ENCODE measurements at places on chromosomes 11 and 22.

- peak; percentile 43 for DNase-seq
Measured at GRCh38 chr11:130001461-130002351, 929 bp downstream of the PRDM10 start.

GRCh38 chr11:18750944-18751343 lies 25.0 kb upstream of the IGSF22 start:
- no peak for DNase-seq

DNA sequence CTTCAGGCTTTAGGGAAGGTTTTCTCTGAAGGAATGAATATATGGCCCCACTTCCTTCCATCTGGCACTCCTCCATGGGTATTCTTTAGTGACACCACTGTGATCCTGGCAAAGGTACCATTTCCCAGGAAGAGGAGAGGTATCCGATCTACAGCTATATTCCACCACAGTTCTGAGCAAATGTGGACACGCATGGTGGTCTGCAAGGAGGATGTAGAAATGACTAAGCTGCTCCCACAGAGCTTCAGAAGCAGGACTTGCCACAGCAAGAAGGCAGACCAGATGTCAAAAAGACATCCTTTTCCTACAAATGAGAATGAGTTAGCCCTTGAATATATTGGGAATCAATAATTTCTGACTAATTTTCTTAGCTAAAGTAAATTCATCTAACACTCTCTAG lies 45.5 kb downstream of the ARFGAP2 start:
- no peak for DNase-seq

- no peak for DNase-seq
Measured at GRCh38 chr11:46728659-46729040, 9.6 kb downstream of the F2 start.

DNA sequence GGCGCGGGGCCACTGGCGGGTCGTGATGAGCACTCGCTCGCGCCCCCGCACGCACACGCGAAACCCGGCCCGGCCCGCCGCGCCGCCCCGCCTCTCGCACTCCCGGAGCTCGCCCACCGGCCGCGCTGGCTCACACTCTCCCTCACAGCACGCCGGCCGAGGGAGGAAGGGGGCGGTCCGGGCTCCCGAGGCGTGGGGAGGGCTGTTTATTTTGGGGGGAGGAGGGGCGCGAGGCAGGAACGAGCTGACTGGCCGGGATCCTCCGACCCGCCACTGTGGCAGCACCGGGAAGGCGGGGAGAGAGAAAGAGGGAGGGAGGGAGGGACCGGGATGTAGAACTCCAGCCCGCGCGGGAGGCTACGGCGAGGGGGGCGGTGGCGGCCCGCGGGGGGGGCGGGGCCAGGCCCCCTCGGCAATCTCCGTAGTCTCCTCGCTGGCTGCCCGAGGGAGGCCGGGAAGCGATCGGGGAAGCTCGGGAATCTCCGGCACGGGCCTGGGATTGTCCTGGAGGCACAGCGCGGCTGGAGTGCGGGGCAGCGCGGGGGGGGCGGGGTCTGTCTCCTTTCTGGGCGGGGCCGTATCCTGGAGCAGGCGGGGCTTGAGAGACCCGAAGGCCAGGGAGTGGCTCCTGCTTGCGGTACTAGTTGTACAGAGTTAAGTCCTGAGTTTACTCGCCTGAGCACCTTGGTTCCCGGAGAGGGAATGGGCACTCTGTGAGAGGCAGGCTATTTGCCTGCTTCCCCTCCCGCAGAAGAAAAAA lies at the start of gene RBFOX2:
Gene RBFOX2, minus strand, starts transcription at position 179 of the 760 bp plus-strand sequence. CDS start 399 bp downstream, outside the sequence.
- DNase-seq = peak; percentile 50

DNA sequence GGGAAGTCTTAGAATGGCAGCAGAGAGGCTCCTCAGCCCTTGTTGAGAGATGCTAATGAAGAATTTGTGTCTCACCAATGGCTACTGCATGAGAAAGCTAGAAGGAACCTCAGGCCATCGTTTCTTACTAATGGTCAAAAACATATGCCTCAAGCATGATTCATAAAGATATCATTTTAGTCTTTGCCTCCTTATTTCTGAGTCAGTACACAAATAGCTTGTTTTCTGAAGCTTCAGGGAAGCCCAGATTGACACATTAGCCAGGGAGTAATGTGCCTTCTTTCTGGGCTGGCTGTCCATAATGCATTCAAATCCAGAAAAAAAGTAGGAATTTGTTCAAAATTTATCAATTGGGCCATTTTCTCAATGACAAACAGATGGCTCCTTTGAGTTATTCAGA lies 169.4 kb upstream of the ZBED5 start:
- no peak for DNase-seq

- DNase-seq = no peak
Measured at GRCh38 chr11:85517272-85517671, 109.9 kb downstream of the DLG2 start.

DNA sequence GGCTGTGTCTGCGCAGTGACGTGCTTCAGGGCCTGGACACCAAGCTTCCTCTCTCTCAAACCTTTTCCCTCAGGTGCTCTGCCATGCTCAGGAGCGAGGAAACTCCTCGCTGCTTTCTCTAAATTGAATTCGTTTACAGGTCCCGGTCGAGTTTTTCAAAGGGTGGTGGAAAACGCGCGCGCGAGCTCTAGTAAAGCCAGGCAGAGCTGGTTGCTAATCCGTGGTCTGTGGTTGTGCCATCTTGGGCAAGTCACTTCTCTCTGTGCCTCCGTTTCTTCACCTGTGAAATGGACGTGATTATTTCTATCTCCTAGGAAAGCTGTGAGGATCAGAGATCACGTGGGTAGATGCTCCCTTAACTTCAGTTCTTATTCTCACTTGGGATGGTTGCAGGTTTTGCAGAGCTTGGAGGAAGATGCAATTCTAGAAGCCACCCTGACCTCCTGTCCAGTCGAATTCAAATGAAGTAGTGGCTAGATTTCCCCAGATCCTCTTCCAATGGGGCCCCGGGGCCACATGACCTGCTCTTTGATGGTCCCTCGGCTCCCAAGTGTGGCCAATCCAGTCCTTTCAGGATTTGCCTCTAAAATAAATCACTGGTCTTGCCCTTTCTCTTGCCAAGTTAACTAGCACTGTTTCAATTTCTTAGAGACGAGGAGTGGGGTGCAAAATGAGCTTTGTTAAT lies 10.5 kb upstream of the ALX4 start:
- DNase-seq = no peak

GRCh38 chr22:39462443-39463221 lies 5.8 kb downstream of the MGAT3 start:
- no peak for DNase-seq

- DNase-seq = no peak
Measured at GRCh38 chr11:86990515-86990914, 35.3 kb upstream of the FZD4 start.

DNA sequence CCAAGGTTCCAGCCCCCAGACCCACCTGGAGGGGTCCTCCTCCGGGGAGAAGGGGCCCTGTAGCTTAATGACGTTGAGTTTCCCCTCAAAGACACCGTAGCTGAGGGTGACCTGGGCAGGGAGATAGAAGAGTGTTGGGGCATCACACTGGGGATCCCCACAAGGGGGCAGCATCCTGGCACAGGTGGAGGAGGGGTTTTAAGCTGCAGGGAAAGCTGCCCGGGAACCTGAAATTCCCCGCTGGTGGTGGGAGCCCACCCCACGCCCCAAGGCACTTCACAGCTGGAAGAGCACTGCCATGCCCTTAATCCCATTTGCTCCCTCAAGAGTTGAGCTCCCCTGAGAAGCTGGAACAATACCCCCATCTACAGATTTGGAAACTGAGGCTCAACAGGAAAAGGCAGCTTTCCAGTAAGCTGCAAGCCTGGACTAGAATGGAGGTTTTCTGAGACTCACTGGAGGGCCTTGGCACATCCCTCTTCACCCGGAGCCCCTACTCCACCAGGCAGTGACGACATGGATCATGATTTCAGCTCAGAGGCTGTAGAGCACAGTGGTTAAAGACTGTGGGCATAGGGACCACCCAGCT lies 13.7 kb downstream of the MFNG start:
- DNase-seq = peak; percentile 29

- no peak for DNase-seq
Measured at GRCh38 chr11:109486129-109486528, 64.1 kb downstream of the C11orf87 start.

DNA sequence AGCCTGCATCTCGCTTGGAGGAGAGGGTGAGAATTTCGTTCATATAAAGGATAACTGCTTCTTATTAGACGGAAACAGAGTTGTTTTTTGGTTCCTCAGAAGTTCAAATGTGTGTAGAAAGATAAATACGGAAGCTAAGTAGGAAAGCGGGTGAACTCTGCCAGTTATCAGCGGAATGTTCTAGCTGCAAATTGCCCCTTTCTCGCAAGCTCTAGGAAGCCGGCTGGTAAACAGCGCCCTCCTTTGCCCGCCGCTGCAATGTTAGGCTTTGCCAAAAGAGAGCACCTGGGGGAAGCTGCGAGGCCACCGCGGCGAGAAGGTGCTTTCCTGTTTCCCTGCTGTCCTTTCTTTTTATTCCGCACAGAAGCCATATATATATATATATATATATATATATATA lies 67.0 kb downstream of the IGLL5 start:
- peak; percentile 22 for DNase-seq

- DNase-seq = no peak
Measured at GRCh38 chr22:20465759-20466077, 28.1 kb upstream of the SCARF2 start.

GRCh38 chr22:29580200-29580810 lies 608 bp downstream of the NIPSNAP1 start:
- no peak for DNase-seq

- DNase-seq = no peak
Measured at GRCh38 chr11:96465512-96465911, 75.7 kb downstream of the JRKL start.

- DNase-seq = no peak
Measured at GRCh38 chr11:118175993-118176777, at the start of gene SCN2B. TSS of gene SCN2B (minus strand) at chr11:118176639. CDS start at chr11:118176431, 208 bp downstream.

GRCh38 chr11:28981381-28981780 lies 873.2 kb downstream of the METTL15 start:
- no peak for DNase-seq

GRCh38 chr11:12807621-12808020 lies 133.4 kb downstream of the TEAD1 start:
- no peak for DNase-seq

- no peak for DNase-seq
Measured at GRCh38 chr11:2666828-2667570, 32.8 kb downstream of the KCNQ1OT1 start.

- DNase-seq = no peak
Measured at GRCh38 chr11:44692460-44692859, 34.3 kb upstream of the TSPAN18 start.

DNA sequence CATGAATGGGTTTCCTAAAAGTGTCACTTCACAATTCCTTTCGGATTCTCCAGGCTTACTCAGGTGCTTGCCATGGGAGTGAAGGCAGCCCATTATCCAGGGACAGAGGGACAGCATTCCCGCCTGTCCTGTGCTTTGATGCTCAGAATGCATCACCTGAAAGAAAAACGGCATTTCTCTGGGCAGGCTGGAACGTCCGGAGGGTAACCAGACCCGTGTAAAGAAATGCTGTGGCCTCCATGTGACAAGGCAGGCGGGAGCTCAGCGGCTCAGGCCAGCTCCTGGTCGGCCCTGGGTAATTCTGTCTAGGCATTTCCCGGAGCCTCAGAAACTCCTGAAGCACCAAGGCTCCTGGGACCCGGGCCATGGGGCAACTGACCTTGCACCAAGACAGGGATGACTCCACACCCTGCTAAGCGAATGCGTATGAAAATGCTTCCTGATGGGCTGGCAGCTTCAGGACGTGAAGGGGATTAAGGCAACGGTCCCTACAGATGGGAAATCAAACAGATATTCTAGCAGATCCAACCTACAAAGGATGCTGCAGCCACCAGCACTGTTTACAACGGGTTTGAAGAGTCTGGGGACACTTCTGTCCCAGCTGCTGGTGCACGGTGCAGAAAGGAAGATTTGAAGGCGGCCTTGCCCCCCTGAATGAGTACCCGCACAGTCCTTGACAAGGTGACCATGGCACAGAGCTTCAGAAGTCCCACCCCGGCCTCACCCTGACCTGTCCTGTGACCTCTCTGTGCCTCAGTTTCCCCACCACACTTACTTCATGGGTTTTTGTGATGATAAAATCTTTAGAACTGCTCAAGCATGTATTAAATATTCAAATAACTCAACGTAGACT lies 13.6 kb upstream of the FGF3 start:
- no peak for DNase-seq

DNA sequence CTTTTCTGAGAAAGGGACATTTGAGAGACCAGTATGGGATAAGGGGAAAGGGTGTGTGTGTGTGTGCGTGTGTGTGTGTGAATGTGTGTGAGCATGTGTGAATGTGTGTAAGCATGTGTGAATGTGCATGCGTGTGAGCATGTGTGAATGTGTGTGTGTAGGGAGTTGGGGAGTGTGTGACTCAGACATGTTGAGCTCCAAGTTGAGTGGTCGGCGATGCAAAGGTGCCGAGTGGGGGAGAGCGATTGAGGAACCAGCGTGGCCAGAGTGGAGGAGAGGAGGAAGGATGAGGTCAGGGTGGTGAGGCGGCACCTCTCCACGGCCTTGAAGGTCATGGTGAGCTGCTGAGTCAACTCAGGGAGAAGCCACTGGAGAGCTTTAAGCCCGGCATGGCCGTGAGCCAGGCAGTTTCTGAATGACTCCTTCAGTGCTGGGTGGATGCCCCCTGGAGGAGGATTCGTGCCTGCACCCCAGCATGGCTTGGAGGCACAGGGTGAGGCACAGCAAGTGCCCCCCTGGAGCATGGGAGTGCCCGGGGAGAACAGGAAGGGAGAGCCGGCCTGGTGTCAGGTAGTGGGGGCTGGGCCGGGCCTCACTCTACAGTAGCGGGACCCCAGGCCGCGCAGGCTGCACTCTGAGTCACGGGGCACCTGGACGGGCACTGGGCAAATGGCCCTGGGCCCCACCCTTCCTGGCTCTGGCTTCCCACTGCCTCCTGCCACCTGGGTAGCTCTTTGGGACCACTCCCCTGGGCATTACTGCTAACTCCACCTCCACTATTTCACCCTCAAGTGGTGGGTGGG lies 8.2 kb upstream of the CCDC88B start:
- peak; percentile 56 for DNase-seq

GRCh38 chr11:11620921-11621572 lies 758 bp downstream of the GALNT18 start:
- no peak for DNase-seq

GRCh38 chr11:2554338-2555207 lies 109.8 kb downstream of the KCNQ1 start:
- DNase-seq = no peak

DNA sequence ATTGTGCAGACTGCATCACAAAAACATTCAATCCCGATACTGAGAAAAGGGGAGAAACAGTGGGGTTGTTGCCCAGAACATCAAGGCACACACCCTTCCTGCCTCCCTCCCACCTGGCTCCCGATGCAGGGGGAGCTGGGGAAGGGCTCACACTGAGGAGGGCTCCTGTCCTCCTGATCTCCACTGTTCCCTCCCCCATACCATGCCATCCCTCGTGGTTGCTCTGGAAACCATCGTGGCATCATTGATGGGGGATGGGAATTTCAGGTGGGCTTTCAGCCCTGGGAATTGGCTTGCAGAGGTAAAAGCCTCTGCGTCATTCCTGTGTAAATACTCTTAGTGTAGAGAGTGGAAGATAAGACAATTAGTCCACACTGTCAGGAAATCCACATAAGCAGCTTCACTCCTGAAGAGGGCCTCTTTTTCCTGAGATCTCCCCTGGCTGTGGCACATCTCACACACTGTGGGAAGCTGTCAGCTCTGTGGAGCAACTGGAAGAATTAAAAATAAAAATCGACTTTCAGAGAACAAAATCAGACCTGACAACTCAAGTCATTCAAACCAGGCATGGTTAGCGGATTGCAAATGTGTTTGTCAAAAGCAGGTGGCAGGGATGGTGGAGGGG lies 176.0 kb downstream of the CHST1 start:
- no peak for DNase-seq

GRCh38 chr22:44431256-44431655 lies 66.8 kb downstream of the RTL6 start:
- DNase-seq = no peak

- no peak for DNase-seq
Measured at GRCh38 chr11:95486466-95486865, 255.5 kb upstream of the SESN3 start.

- DNase-seq = no peak
Measured at GRCh38 chr22:38706101-38706900, 557 bp downstream of the GTPBP1 start.

Measured in CD4-positive, alpha-beta memory T cell (primary cell).